ENCODE measurements at places on chromosomes 11 and 22. TPM values are rescaled to one million over a fixed set of nuclear protein-coding genes. Genes with fewer than 3 reads are reported as not detected.

Gene DAGLA
- not detected for total RNA-seq

Gene OR4D5
- total RNA-seq = not detected

Gene NRXN2
- total RNA-seq = 0.83 TPM

Gene IL18
- not detected for total RNA-seq

Gene RASD2
- total RNA-seq = not detected

Gene GAL
- total RNA-seq = not detected

Gene USH1C
- not detected for total RNA-seq

Gene TESMIN
- total RNA-seq = 0.36 TPM

Gene SLC17A6
- total RNA-seq = not detected

Gene ART1
- not detected for total RNA-seq

Gene OR51F1
- total RNA-seq = not detected

DNA sequence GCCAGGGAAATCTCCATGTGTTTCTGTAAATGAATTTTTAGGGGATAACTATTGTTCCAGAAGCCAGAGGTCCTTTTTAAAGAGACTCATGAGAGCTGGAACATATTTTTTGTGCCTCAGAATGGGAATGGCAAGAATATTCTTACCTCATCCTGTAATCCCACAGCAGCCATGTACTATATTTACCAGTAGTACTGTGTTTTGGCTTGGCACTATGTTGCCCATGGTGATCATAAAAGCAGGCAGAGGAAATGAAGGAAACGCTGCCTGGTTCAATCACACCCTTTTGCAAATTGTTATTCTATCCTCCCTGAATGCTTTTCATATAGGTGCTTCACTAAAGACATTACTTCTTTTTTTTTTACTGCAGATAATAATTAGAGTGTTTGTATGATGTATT, 81.0 kb downstream of the ANO3 start:
- H3K4me1 ChIP-seq = no peaks in the 10 kb centered on the region
- DNase-seq = no peak
- no peaks in the 10 kb centered on the region for H3K27me3 ChIP-seq
- H3K4me3 ChIP-seq = no peak overlapping the region
- H3K27ac ChIP-seq = no peak overlapping the region

GRCh38 chr11:8361206-8361605, 97.5 kb upstream of the LMO1 start:
- no peak for DNase-seq
- H3K27ac ChIP-seq = no peak overlapping the region
- H3K4me3 ChIP-seq = no peak overlapping the region
- no peaks in the 10 kb centered on the region for H3K4me1 ChIP-seq
- H3K27me3 ChIP-seq = no peaks in the 10 kb centered on the region

GRCh38 chr22:36768141-36768540, 7.8 kb downstream of the IFT27 start:
- no peaks in the 10 kb centered on the region for H3K27me3 ChIP-seq
- peak; percentile 12 for DNase-seq
- H3K4me3 ChIP-seq = no peak overlapping the region
- H3K4me1 ChIP-seq = no peaks in the 10 kb centered on the region
- no peaks in the 10 kb centered on the region for H3K36me3 ChIP-seq

GRCh38 chr11:73189723-73190556, 28.1 kb upstream of the P2RY2 start:
- no peak for DNase-seq
- H3K4me1 ChIP-seq = peaks cover 16% of the 10 kb centered on the region
- H3K36me3 ChIP-seq = no peaks in the 10 kb centered on the region
- no peaks in the 10 kb centered on the region for H3K27me3 ChIP-seq
- H3K4me3 ChIP-seq = no peak overlapping the region
- H3K27ac ChIP-seq = no peak overlapping the region

- no peak overlapping the region for H3K27ac ChIP-seq
- H3K27me3 ChIP-seq = no peaks in the 10 kb centered on the region
- H3K4me3 ChIP-seq = no peak overlapping the region
- H3K36me3 ChIP-seq = peaks cover 48% of the 10 kb centered on the region
These were observed 33.3 kb upstream of the CCDC81 start for GRCh38 chr11:86341382-86341781.

- no peak for DNase-seq
- no peak overlapping the region for H3K27ac ChIP-seq
- no peaks in the 10 kb centered on the region for H3K36me3 ChIP-seq
- H3K27me3 ChIP-seq = no peaks in the 10 kb centered on the region
- H3K4me3 ChIP-seq = no peak overlapping the region
These were observed 250.6 kb upstream of the PLET1 start for GRCh38 chr11:112511271-112511670.

GRCh38 chr22:23537416-23537815, 42.7 kb downstream of the IGLL1 start:
- peak overlapping the region; percentile 82 for H3K27ac ChIP-seq
- H3K36me3 ChIP-seq = no peaks in the 10 kb centered on the region
- no peaks in the 10 kb centered on the region for H3K27me3 ChIP-seq
- H3K4me3 ChIP-seq = no peak overlapping the region

DNA sequence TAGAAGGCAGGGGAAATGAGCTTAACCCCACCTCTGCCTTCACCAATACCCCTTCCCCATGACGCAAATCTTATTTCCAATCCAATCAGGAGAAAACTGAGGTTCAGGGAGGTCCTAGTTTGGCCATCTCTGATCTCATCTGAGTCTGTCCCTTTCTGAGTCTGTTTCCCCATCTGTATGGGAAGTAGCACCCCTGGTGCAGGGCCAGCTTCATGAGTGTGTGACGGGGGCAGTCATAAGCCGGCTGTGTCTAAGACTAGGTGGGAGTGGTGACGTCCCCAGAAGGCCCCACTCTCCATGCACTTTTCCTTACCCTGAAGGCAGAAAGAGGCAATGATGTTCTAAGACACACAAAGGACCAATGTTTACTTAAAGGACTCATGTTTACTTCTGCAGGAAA, 72.3 kb downstream of the MN1 start:
- no peak overlapping the region for H3K4me3 ChIP-seq
- no peak for DNase-seq
- H3K27me3 ChIP-seq = no peaks in the 10 kb centered on the region
- H3K4me1 ChIP-seq = no peaks in the 10 kb centered on the region

- DNase-seq = no peak
- no peak overlapping the region for H3K4me3 ChIP-seq
- no peak overlapping the region for H3K27ac ChIP-seq
- H3K4me1 ChIP-seq = no peaks in the 10 kb centered on the region
These were observed 306.8 kb upstream of the DDI1 start for GRCh38 chr11:103729617-103730016.

DNA sequence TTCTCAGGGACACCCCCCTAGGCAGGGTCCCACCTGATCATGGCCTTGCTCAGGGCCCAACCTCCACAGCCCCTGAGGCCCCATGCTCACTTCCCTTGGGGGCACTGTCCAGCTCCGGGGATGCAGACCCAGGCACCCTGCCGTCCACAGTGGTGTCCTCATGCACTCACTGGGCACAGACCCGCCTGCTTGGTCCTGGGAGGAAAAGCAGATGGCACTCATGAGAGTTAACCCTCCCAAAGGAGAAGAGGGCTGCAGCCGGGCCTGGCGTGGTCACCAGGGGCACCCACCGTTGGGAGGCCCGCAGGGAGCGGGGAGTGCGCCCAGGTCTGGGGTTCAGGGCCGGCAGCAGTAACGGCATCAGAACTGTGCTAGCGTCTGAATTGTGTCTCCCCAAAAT, 1270.9 kb downstream of the BRD1 start:
- H3K4me1 ChIP-seq = no peaks in the 10 kb centered on the region
- DNase-seq = no peak
- no peak overlapping the region for H3K4me3 ChIP-seq
- H3K36me3 ChIP-seq = no peaks in the 10 kb centered on the region
- no peaks in the 10 kb centered on the region for H3K27me3 ChIP-seq

DNA sequence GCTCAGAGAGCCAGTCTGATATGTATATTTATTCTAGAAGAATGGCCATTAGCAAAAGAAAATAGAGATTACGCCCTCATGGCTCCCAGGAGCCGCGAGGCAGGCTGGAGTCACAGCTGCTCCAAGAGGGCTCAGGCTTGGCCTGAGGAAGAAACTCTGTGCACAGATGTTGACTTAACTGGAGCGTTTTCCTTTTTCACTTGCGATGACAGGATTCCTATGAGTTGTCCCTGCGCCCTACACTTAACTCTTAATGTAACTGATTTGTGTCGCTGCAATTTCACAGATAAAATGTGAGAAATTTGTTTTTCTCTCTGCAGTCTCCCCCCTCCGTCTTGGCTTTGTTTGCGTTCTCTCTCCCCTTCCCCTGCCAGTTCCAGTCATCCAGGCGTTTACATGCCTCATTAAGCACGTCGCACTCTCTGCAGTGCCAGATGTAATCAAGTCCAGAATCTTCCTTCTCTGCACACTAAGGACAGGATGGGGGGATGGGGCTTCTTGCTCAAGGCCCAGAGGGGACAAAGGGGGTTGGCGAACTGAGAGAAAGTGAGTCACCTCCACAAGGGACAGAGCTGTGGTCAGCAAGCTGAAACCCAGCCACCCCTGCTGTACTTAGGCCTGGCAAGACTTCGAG, 1060.1 kb downstream of the NTM start:
- no peaks in the 10 kb centered on the region for H3K4me1 ChIP-seq
- no peaks in the 10 kb centered on the region for H3K27me3 ChIP-seq
- H3K27ac ChIP-seq = no peak overlapping the region
- no peak overlapping the region for H3K4me3 ChIP-seq
- no peak for DNase-seq

GRCh38 chr22:46795140-46795539, 32.7 kb downstream of the TBC1D22A start:
- H3K27me3 ChIP-seq = no peaks in the 10 kb centered on the region
- no peak overlapping the region for H3K4me3 ChIP-seq
- peaks cover 18% of the 10 kb centered on the region for H3K36me3 ChIP-seq
- peaks cover 31% of the 10 kb centered on the region for H3K4me1 ChIP-seq
- H3K27ac ChIP-seq = no peak overlapping the region

DNA sequence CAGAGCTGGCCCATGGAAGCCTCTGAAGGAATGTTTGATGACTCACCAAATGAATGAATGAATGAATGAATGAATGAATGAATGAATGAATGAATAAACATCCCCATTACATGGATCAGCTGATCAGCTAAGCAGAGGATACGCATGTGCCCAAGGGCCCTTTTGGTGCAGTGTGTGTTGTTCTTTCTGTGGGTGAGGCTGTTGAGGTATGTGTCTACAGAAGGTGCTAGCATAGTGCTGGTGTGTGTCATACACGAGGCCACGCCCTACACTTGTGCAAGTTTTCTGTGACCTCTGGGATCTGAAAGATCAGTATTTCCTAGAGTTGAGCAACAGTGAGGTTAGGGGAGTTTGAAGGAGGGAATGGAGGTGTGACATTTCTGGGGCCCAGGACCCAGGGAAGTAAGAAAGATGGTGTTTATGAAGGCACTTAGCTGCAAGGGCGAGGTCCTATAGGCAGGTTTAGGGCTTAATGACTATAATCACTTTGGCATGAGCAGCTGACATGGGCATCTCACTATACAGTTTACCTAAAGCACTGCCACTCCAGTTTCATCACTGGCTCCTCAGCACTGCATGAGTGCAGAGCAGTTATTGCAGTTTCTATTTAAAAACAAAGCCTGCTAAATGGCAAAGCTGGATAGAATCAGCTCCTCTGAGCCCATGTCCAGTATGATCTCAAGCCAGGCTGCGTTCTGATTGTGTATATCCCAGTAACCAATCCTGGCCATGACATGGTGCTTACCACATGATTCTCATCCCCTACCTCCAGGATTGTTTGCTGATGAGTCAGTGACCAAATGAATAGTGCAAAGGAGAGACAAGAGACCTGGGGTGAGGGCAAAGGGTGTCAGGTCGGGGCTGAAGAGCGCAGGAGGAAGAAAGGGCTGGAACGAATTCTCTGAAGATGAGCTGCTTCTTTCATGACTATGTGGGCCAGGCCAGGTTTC, 36.4 kb upstream of the E2F8 start:
- no peaks in the 10 kb centered on the region for H3K27me3 ChIP-seq
- peak; percentile 26 for DNase-seq
- peaks cover 29% of the 10 kb centered on the region for H3K4me1 ChIP-seq
- no peak overlapping the region for H3K27ac ChIP-seq

GRCh38 chr11:84825106-84825660, 802.0 kb downstream of the DLG2 start:
- peaks cover under 1% of the 10 kb centered on the region for H3K4me1 ChIP-seq
- H3K36me3 ChIP-seq = no peaks in the 10 kb centered on the region
- no peak for DNase-seq
- H3K4me3 ChIP-seq = no peak overlapping the region
- H3K27ac ChIP-seq = no peak overlapping the region

GRCh38 chr11:109856928-109857327, 236.3 kb upstream of the ZC3H12C start:
- DNase-seq = no peak
- H3K27ac ChIP-seq = no peak overlapping the region
- H3K27me3 ChIP-seq = 0 out of 2 replicates have a peak, but pooled peaks cover 2% of the 10 kb centered on the region
- H3K36me3 ChIP-seq = no peaks in the 10 kb centered on the region
- no peaks in the 10 kb centered on the region for H3K4me1 ChIP-seq
- H3K4me3 ChIP-seq = no peak overlapping the region

DNA sequence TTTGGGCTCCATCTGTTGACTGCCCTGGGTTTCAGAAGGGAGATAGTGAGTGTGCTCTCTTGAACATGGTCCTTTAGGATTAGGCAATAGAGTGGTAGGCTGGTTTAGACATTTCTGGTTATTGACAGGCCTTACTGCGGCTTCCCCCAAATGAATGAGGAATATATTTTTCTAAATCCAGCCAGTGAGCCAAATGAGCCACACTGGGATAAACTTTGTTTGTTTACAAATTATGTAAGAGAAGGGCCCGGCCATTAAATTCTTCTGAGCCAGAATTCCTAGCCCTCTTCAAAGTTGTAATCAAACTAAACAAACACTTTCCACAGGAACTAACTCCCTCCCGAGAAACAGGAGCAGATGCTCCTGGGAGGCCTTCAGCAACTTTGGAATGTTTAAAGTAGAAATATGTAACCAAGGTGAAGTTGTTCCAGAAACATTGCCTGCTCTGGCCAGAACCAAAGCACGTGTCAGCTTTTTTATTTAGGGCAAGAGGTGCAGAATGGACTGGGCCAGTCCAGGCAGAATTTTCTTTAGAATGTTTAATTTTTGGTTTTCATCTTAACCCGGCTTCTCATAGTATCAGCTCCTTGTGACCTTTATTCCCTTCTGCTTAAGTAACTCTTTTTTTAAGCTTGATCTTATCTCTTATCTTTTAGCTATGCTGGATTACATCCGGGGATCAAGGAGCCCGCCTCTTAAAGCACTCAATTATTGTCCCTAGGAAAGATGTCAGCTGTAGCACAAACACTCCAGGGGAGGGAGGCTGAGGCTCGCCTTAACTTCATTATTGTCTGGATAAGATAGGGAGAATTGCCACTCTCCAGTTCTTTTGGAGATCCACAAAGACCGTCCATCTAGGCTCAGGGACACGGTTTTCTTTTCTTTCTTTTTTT, 28.7 kb downstream of the ZNRF3 start:
- no peaks in the 10 kb centered on the region for H3K27me3 ChIP-seq
- no peak for DNase-seq
- H3K27ac ChIP-seq = no peak overlapping the region
- no peaks in the 10 kb centered on the region for H3K36me3 ChIP-seq

- H3K4me1 ChIP-seq = no peaks in the 10 kb centered on the region
- DNase-seq = no peak
- no peak overlapping the region for H3K27ac ChIP-seq
- H3K27me3 ChIP-seq = no peaks in the 10 kb centered on the region
- no peak overlapping the region for H3K4me3 ChIP-seq
These were observed 39.2 kb downstream of the CD6 start for GRCh38 chr11:61010466-61011228.

- peak; percentile 92 for DNase-seq
- no peaks in the 10 kb centered on the region for H3K27me3 ChIP-seq
- no peaks in the 10 kb centered on the region for H3K36me3 ChIP-seq
- no peak overlapping the region for H3K4me3 ChIP-seq
These were observed 4.9 kb upstream of the CNTN5 start for GRCh38 chr11:99015634-99016454.

- H3K36me3 ChIP-seq = peaks cover 4% of the 10 kb centered on the region
- H3K4me1 ChIP-seq = peaks cover 81% of the 10 kb centered on the region
- no peak for DNase-seq
- no peak overlapping the region for H3K4me3 ChIP-seq
These were observed 87.6 kb upstream of the PICALM start for GRCh38 chr11:86156397-86156955.

Measured in Karpas-422 (cell line).